ENCODE measurements at places on chromosomes 13 and 19. TPM values are rescaled to one million over a fixed set of nuclear protein-coding genes. Genes with fewer than 3 reads are reported as not detected.

The SBSN gene
- total RNA-seq, result not detected

The ERICH6B gene
- total RNA-seq, result not detected

The RNF113B gene
- total RNA-seq, result not detected

The HS6ST3 gene
- total RNA-seq, result 4.6 TPM

DNA sequence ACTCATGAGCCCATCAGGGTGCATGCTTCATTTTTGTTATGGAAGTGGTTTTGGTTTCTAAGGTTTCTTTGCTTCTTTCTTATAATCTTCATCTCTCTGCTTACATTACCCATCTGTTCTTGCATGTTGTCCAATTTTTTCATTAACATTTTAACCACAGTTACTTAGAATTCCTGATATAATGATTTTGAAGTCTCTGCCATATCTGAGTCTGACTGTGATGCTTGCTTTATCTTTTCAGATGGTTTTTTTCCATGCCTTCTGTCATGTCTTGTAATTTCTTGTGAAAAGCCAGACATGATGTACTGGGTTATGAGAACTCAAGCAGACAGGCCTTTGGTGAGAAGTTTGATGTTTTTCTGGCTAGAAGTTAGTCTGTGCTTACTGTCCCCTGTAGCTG is 8.0 kb upstream of the ARGLU1 start:
- DNase-seq, result no peak

GRCh38 chr13:97224544-97225300 is 2.6 kb downstream of the MBNL2 start:
- DNase-seq, result no peak

- DNase-seq, result no peak
Measured at GRCh38 chr13:94656766-94657165, 55.1 kb downstream of the GPR180 start.

- DNase-seq, result no peak
Measured at GRCh38 chr13:69565334-69565733, 542.3 kb upstream of the ATXN8OS start.

GRCh38 chr13:113846636-113847318 is 17.1 kb downstream of the GAS6 start:
- DNase-seq, result no peak

- DNase-seq, result no peak
Measured at GRCh38 chr13:100728201-100728600, 53.6 kb upstream of the TMTC4 start.

DNA sequence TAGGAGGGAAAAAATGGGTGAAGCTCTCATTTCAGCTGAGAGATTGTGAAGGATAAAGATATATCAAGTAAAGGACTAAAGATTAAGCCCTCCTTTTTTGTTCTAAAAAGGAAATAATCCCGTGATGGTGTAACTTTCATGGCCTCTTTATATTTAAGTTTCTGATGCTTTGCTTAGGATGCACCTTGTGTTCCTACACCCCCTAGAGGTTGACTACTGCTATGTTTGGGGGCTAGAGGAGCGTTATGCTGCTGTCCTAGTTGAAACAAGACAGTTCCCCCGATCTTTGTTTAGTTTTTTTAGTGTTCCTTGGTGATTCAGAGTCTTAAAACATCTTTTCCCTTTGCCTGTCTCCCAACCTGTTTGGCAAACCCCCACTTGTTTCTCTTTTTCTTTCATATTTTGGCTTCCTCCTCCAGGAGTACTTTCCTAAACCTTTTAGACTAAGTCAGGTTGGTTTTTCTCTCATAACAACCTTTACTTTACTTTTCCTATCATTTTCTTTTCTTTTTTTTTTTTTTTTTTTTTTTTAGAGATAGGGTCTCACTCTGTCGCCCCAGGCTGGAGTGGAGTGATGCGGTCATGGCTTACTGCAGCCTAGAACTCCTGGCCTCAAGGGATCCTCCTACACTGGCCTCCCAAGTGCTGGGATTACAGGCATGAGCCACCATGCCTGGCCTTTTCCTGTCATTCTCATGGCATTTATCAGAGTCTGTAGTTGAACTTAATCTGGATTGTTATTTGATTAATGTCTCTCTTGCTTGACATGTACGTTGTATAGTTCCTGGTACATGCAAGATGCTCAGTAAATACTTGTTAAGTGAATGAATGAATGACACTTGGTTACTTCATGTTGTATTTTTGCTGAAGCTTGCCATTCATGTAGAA is 2.8 kb downstream of the UBA2 start:
- DNase-seq, result no peak

DNA sequence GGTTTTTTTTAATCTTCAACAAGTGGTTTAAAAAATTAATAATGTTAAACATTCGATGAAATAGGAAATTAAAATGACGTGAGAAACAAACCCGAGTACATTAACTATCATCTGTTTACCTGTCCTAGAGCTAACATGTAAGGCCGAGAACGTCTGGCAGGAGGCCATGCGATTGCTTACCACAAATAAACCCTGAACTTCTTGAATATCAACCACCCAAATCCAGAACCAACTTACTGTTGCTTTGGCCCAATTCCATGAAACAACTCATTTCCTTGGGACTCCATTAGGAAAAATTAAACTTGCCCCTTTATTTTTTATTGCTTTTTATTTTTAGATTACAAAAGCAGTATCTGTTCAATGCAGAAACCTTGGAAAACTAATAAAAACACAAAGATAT is 228.9 kb upstream of the IRS2 start:
- DNase-seq, result no peak

DNA sequence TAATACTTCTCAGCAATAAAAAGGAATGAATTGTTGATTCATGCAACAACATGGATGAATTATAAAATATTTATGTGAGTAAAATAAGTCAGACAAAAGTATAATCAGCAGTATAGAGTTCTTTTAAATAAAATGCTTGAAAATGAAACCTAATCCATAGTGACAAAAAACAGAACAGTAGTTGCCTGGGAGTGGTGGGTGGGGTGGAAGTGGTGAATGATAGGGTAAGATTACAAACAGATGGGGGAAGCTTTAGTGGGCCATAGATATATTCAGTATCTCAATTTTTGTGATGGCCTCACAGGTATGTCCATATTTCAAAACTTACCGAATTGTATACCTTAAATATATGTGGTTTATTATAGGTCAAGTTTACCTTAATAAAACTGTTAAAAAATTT is 124.9 kb upstream of the UBL3 start:
- no peak for DNase-seq

DNA sequence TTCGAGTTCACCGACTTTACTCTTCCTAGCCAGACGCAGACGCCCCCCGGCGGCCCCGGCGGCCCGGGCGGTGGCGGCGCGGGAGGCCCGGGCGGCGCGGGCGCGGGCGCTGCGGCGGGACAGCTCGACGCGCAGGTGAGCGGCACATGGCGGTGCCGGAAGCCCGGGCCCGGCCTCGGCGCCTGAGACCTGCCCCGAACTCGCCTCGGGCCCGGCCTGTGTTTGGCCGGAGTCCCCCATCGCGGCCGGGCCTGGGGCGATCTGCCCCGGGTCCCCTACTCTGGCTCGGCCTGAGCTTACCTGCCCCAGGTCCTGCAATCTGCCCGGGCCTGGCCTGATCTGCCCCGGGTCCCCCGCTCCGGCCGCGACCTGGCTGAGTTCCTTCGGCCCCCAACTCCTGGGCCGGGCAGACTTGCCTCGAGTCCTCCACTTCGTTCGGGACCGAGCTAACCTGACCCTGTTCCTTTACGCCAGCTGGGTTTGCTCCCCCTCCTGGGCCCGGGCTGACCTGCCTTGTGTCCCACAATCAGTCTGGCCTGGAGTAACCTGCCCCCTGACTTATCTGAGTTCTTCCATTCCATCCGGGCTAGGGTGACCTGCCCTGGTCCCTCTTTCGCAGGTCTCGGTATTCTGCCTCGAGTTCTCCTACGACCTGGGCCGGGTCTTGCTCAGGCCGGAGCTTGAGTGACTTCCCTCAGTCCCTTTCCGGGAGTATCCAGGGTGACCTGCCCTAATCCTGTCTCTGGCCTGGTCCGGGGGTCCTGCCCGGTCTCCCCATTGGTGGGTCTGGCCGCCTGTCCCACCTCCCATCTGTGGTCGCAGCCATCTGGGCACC is 764 bp downstream of the UPF1 start:
- DNase-seq, result no peak

- DNase-seq, result no peak
Measured at GRCh38 chr13:101301053-101301452, 115.3 kb downstream of the NALCN start.
